ENCODE measurements at places on chromosomes 2 and 18.
A peak's percentile ranks its signal among the peaks of the same experiment; 100 is the strongest.

DNA sequence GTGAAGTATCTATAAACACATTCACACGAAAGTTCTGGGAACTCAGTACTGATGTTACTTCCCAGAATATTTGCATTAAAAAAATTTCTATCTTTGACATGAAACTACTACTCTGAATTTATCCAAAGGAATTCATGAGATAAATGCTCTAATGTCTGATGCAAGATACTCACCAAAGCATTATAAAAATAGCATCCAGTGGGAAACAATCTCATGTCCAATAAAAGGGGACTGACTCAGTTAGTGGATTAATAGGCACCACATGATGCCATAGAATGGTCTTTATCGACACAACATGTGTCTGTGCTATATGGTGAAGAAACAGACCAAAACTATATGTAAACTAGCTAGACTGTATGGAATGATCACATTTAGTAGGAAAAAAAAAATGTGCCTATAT lies 33.9 kb downstream of the LAMA3 start:
- DNase-seq = no peak

DNA sequence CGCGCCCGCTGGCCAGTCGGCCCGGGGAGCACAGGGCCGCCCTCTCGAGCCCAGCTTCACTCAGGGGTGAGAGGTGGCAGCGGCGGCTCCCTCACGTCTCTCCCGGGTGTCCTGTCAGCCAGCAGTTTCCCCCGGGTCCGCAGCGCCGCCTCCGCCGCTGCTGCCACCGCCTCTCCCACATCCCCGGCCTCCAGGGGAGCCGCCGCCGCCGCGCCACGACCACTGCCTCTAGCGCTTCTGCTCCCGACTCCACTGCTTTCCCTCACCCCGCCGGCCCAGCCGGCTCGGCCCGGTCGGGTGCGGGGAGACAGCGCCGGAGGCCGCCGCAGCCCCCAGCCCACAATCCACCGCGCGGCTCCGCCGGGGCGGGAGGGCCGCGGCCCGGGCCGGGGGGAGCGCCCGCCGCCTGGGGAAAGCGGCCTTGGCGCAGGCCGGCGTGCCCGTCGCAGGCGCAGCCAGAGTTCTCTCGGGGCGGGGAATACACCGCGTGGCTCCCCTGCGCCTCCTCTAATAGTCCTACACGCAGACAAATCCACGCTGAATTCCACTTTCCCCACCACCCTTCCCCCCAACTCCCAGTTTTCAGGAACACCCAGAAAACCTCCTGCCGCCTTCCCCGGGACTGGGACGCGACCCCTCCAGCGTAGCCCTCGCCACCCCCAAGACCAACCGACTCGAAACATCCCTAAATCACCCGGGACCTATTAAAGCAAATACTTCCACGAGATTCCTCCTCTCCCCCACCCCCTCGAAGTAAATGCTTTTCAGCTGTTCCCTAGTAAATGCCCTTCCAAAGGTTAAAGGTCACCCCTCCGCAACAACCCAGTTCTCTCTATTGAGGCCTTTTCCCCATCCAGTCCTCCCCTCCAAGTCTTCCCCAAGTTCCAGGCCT lies at the start of gene VPS54:
Gene VPS54, minus strand, starts transcription at position 346 of the 892 bp plus-strand sequence. CDS start 35,429 bp downstream, outside the sequence.
- peak; percentile 52 for DNase-seq

DNA sequence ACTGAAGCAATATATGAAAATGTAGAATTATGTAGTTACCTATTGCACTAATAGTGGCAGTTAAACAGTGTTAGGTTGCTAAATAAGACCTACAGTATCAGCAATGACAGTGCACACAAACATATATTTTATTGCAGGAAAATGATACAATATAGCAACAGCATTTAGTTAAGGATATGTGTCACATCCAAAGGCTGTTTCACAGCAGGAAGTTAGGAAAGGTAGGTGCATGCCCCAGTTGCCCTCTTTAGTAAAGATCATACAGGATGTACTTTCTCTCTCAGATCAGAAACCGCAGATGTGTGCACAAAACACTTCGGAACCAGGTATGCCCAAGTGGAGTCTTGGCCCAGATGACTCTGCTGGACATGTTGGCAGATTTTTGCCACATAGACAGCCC lies 444.1 kb downstream of the XIRP2 start:
- DNase-seq = no peak

- no peak for DNase-seq
Measured at GRCh38 chr2:198283146-198283545, 478.8 kb downstream of the PLCL1 start.

GRCh38 chr2:3574155-3574554 lies 905 bp upstream of the RPS7 start:
- no peak for DNase-seq

DNA sequence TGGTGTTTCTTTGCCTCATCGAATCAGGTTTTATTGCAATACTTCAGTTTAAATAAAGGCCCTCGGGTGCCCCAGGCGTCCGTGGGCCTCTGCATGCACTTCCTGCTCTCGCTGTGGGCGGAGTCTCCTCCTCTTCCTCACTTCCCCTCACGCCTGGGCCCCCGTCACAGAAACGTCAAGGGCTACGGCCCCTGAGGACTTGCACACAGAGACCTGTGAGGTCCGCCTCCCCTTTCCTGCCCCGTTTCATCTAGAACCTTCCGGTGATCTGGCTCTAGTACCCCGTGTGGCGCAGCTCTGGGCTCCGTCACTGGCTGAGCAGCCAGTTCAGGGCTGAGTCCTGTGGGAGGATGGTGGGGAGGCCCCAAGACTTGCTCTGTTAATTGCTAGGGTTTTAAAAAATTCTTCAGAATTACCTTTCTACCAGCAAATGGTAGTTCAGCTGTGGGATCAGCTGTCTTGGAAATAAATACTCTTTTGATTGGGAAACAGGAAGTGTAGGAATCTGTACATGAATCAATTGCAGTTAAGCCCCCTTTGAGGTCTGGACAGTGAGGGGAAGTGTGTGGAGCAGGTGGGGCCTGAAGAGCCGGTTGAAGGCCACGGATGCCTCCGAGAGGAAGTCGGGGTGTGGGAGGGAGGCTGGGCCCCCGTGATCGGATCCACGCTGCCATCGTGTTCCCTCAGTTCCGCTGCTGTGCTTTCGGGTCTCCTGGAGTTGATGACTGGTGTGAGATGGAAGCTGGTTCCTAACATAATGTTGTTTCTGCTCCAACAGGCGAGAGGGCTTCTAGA lies 10.2 kb downstream of the NFATC1 start:
- DNase-seq = peak; percentile 81

DNA sequence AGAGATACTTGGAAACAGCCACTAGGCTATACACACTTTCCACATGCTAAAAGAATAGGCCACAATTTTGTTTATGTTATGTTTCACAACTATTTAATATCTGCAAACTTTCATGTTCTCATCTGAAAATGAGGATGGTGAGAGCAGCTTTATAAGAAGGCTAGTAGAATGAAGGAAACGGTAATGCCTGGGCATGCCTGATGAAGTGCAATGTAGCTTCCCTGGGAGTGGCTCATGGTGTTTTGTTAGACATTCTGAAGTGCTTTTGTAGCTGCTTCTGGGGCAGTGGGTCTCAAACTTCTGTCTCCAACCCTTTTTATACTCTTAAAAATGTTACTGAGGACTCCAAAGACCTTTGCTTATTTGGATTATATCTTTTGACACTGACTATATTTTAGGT lies 193.3 kb upstream of the VWC2L start:
- DNase-seq = no peak

DNA sequence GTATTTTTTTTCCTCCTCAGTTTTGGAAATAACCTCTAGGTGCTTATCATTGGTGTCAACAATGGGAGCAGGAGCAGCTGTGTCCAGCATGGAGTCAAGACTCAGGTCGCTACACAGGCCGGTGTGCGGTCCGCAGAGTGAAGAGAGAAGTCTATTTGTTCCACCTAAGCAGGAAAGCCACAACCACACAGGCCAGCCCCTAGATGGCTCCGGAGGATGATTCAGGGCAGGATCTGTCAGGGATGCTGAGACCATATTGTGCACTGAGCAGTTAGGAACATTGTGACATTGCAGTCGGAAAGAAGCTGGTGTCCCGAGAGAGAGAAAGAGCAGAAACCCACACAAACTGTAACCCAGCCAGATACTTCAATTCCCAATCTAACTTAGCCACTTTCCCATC lies 136.9 kb downstream of the GAREM1 start:
- DNase-seq = no peak

DNA sequence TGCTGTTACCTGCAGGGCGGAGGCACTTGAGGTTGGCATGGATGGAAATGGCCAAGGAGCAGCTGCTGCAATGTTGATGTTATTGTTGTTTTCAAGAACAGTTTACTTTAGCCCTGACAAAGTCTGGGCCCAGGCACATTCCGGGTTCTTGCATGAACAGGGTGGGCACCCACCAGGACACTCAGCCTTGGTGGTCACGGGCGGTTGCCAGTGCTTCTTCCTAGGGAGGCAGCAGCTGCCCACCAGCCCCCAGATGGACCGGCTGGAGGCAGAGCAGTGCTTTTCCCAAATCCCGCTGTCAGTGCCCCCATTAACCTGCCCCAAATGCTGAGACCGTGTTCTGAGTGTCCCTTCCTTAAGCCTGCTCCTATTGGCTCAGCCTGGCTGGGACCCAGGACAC lies 38.5 kb upstream of the B3GNT7 start:
- no peak for DNase-seq

DNA sequence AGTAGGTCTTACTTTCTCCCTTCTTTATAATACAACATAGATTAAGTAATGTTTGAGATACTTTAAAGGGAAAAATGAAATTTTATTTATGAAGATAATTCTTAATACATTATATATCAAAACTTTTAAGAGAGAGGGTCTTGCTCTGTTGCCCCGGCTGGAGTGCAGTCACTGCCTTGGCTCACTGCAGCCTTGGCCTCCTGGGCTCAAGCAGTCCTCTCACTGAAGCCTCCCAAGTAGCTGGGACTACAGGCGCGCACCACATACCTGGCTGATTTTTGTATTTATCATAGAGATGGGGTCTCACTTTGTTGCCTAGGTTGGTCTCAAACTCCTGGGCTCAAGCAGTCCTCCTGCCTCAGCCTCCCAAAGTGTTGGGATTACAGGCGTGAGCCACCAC lies 94.8 kb downstream of the COX7A2L start:
- DNase-seq = no peak

DNA sequence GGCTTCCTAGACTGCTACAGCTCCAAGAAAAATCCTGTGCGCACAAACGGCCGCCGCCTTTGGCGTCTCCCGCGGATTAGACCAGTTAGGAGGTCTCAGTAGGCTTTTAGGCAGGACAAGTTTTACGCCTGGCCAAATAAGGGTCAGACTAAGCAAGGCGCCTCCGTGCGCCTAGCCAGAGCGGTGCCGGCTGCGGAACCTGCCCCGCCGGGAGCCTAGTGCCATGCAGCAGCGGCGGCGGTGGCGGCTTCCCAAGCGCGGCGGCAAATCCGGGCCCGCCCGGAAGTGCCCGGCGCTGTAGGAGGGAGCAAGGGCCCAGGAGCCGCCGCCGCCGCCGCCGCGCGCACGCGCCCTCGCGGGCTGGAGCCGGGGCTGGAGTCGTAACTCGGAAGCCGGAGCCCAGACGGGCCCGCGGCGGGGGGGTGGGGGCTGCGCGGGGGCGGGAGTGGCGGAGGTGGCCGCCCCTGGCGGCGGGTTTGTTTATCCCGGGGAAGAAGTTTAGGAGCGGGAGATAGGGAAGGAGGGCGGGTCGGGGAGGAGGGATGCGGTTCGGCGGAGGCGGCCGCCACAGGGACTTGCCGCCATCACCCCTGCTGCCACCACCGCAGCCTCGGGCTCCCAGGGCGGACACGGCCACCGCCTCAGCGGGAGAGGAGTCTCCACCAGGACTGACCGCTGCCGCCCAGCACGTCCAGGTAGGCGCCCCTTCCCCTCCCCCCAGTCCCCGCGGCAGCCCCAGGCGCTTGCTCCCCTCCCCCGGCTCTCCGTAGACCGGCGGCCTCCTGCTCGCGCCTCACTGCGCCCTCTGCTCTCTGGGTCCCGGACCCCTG lies at the start of gene SPOPL:
Gene SPOPL, plus strand, starts transcription at position 346 of the 830 bp plus-strand sequence. CDS start 48,447 bp downstream, outside the sequence.
- peak; percentile 79 for DNase-seq

DNA sequence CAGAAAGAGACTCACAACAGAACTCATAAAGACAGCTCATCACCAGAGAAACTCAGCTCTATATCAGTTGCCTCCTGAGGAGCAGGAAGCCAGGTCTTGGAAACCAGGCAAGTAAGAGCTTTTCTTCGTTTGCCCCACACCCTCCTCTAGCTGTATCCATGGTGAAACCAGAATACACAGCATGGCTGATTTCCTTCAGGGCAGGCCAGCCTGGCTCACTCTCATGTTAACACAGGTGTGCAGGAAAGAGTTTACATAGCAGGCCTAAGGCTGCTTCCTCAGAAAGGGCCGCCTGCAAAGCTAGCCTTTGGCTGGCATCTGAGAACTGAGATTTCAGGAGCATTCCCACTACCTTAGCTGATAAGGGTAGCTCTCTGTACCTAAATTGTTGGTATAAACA lies 65.7 kb downstream of the KLHL14 start:
- no peak for DNase-seq

- no peak for DNase-seq
Measured at GRCh38 chr2:231935207-231935524, 9.0 kb upstream of the NPPC start.

- DNase-seq = no peak
Measured at GRCh38 chr2:16094811-16095210, 154.5 kb downstream of the MYCN start.

- DNase-seq = peak; percentile 48
Measured at GRCh38 chr2:102251042-102251848, 60.1 kb upstream of the IL1RL1 start.

DNA sequence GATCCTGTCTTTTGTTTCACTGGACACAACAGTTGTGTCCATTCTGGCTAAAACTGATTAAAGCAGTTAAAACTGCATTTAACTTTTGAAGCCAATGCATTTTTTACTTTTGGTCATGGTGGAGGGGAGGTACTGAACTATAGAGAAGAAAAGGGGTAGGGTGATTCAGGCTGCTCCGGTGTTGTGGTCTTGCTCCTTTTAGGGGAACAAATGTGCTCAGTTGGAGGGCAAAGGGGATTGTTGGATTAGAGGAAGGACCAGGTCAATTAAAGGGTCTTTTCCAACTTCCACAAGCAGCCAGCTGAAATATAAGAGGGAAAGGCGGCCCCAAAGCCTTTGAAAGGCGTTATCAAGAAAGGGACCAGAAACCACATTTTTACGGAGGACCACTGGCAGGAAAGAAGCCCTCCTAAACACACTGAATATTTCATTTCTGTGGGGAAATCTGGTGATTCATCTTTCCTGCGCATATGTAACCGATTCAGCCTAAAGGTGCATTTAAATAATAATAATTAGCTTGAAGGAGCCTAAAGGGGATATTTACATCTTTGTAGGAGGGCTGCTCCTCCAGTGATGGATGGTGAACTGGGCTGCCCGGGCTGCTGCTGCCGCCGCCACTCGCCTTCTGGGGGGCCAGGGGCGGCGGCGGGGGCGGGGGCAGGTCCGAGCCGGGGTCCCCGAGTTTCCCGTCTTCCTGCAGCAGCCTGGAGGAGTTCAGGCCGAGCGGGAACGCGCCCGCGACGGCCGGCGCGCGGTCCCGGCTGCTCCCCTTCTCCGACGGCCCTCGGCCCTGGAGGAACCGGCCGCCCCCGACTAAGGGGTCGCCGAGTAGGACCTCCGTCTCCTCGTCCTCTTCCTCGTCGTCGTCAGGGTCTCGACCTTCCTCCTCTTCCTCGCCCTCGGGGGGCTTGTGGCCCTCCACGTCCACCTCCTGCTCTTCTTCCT lies 5.2 kb downstream of the SKOR2 start:
- no peak for DNase-seq

DNA sequence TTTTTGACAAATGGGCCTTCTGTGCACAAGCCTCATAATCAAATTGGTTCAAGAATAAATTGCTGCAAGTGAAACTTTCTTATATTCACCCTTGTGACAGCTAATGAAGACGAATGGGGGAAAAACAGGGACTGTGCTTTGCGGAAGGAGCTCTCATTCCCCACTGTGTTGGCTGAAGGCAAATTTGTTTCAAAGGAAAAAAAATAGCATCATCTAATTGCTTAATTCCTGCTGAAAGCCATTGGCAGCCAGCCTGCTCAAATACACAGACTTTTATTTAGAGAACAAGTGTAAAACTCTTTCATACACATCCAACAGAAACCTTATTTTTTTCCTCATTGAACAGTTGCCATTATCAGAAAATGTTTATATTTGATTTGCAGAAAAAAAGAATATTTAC lies 172.3 kb downstream of the ARL6IP6 start:
- DNase-seq = no peak
